Kasumi-1 (cell line): ENCODE measurements at places on chromosomes 4 and X.

DNA sequence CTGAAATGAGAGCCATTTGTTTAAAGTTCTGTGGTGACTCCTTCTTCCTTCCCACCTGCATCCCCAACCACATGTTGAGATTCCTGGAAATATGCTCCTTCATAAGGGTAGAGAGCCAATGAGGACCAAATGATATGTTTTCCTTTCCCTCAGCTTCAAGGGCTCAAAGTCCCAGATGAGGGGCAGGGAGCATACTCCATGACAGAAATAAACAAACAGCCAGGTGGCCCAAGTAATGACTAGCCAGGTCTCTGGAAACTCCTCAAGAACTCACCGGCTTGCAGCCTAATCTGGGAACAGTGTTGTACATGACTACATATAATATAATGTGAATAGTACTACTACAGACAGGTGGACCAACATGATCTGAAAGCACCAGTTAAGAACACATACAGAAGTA is 392.3 kb downstream of the PACRGL start:
- no peak for DNase-seq

DNA sequence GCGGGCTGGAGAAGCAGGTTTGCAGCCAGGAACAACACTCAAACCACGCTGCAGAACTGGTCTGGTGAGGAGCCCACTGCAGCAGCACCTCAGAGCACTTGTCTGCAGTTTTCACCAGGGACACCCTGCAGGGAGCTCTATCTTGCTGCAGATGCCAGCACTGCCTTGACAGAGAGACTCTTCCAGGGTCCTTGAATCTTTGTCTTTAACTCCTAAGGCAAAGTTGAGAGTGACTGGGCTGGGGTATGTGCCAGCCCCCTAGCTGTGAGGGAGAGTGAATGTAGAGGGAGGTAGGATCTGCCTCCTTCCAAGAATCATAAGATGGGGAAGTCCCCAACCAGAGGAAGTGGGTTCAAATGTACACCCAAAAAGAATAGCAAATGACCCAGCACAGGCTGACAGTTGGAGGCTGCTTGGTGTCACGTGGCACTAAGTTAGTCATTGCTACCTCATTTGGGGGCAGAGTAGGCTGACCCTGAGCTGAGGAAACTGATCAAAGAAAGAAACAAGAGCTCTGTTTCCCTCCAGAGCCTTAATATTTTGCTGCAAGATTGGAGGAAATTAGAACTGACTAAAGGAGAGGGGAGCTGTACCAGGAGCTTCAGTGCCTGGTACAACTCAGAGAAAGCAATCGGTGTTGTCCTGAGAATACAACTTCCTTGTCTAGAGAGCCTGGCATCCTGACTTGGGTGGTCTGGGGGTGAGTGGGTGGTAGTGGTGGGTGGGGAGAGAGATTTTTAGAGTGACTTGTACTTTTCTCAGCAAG is 28.2 kb upstream of the HUWE1 start:
- peak; percentile 73 for DNase-seq

- no peak for DNase-seq
Measured at GRCh38 chr4:141011901-141012315, 121.4 kb downstream of the RNF150 start.

DNA sequence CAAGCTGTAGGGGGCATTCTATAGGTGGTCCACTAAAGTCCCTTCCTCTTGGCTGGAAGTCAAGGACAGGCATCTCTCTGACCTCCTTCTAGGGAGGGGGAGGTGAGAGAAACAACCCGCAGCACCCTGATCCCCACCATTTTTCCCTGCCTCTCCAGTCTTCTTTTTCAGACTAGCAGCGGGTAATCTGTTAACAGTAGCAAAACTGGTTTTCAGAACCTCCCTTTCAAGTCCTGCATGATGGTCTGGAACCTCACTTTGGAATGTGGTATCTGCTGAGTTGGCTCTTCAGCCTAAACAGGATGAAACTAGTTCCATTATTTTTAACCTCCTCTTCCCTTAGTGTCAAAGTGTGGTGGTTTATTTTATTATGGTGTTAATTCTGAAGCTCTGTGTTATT is 196.0 kb downstream of the NWD2 start:
- no peak for DNase-seq

DNA sequence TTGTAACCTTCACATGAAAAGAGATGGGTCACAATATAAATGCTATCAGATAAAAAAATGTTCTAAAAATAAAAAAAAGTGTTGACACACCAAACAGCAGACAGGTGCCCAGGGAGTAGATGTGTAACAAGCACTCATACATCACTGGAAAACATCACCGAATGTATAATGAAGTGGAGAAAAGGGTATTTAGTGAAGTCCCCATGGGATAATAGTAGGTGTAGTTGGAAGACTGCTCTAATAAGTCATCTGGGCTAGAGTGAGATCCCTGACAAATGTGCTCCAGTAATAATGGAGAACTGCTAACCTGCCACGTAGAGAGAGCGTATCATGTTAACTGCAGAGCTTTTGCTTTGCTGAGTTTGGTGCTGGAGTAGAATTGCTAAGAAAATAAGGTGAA is 152.0 kb downstream of the GRIA2 start:
- no peak for DNase-seq

GRCh38 chrX:130916636-130917422 is 13.8 kb upstream of the ENOX2 start:
- peak; percentile 47 for DNase-seq

DNA sequence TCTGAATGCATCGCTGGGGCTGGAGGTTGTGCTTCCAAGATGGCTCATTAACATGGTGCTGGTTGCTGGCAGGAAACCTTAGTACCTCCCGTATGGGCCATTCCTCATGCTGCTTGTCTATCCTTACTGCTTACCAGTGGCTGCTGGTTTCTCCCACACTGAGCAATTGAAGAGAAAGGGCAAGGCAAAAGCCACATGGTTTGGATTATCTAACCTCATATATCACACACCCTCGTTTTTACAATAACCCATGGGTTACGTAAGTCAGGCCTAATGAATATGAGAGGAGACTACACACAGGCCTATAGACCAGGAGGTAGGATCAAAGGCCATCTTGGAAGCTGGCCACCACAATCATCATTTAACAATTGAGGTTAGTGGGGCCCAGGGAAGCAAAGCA is 141.8 kb upstream of the EDNRA start:
- no peak for DNase-seq

DNA sequence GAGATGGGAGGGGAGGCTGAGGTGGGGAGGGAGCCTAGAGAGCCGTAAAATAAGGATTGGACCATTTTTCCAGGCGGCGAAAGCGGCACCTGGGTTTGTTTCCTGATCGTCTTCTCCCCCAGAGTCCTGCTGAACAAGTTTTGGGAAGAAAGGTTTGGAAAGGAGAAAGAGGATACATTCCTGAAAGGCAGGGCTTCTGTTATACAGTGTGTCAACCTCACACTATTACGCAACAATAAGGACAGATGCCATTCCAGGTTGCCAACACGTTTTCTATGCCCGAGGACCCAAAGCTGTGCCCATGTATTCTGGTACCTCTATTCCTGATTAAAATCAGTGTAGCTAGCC is 658 bp downstream of the SCOC start:
- DNase-seq: no peak

GRCh38 chrX:14026121-14026520 is 3.6 kb downstream of the GEMIN8 start:
- DNase-seq: no peak

DNA sequence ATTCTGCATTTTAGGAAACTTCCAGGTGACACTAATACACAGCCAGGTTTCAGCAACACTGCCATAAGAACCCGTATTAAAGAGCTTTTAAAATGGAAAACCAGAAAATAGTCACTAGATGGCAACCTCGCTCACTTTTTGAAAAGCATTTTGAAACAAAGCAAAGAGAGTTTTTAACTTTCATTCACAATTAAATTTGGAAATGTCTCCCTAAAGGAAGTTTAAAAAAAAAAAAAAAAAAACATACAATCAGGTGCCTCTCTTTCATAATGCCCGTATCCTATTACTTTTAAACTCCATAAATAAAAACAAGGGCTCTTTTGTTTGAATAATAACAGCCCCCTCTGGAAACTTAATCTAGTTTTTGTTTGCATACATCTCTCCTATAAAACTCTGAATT is 20.3 kb downstream of the MEPE start:
- DNase-seq: peak; percentile 87

- no peak for DNase-seq
Measured at GRCh38 chr4:185018834-185019455, 655 bp downstream of the HELT start.

- DNase-seq: no peak
Measured at GRCh38 chr4:22473268-22473667, 42.6 kb downstream of the ADGRA3 start.

GRCh38 chr4:13783800-13784411 is 156.4 kb upstream of the BOD1L1 start:
- no peak for DNase-seq

- DNase-seq: no peak
Measured at GRCh38 chr4:102438396-102439235, 62.5 kb upstream of the NFKB1 start.

GRCh38 chr4:147640331-147640730 is 23.1 kb downstream of the TMEM184C start:
- no peak for DNase-seq

DNA sequence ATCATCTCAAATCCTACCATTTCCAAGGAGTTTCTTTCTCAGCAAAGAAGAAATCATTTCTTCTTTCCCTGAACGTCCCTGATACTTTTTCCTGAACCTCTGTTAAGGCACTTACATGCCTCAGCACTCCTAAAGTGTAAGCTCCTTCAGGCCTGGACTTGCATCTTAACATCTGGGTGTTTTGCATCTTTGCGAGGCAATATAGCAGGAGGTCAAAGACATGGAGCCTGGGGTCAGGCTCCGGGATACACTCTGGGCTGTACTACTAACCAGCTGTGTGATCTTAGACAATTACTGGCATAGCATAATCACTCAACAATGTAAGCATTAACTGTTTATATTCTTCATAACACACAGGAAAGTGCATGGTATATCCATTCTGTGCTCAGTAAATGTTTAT is 275.5 kb upstream of the BOD1L1 start:
- DNase-seq: no peak

GRCh38 chr4:20362148-20362547 is 110.4 kb downstream of the SLIT2 start:
- DNase-seq: no peak

GRCh38 chr4:36230534-36230933 is 13.8 kb downstream of the ARAP2 start:
- no peak for DNase-seq

DNA sequence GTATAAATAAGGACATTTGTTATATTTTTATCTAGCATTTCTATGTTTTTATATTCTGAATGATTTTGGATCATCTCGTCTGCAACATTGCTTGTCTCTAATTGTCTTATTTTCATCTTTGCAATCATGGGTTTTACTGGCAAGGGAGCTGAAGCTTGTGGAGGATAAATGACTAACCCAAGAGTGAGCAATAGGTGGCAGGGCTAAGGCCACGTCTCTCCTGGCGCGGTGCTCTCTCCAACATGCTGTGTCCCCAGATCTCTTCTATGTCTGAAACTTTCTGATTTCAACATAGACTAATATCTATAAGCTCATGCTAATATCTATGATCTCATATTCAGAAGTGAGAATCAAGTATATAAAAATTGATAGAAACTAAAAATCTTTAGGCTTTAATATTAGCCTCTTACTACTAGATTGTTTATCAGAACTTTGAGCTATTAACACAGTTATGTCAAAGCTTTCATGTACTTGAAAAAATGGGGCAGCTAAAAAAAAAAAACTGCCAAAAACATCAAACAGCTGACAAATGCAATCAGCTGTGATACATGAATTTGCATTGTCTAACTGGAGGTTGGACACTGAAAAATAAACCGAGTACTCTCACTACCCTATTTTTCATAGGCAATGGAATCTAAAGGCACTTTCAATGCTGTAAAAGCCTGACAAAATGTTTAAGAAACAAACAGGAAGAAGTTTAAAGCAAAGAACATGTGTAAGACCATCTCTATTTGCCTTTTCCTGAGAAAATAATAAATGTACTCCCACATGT is 169.2 kb downstream of the TMA16 start:
- no peak for DNase-seq

- no peak for DNase-seq
Measured at GRCh38 chr4:137454767-137455166, 77.5 kb downstream of the PCDH18 start.

DNA sequence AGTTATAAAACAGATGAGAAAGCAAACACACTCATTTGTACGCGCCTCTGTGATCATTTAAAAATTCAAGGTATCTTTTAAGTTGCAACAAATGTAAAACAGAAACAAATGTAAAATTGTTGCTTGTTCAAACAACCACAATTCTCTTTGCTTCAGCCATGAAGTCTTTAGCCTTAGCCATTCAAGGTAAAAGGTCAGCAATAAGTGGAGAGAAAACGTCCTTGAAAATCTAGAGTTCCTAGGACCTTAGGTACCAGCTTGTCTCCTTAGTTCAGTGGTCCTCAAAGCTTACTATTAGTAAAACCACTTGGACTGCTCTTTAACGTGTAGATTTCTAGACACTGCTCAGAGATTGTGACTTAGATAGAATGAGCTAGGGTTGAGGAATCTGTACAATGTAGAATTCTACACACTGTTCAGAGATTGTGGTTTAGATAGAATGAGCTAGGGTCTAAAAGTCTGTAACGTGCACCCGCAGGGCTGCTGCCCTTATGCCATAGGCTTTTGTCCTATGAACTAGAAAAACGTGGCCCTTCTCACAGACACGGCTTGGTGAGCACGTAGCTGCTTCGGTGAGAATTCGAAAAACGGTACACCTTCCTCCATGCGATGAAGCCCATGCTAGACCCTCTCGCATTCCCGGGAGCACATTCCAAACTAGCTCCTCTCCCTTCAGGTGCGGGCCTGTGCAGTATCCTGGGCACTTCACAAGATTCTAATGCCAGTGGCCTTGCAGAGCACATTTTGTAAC is 1.7 kb downstream of the PLAC8 start:
- DNase-seq: peak; percentile 48

- no peak for DNase-seq
Measured at GRCh38 chr4:53132132-53132891, 233.5 kb downstream of the SCFD2 start.

- DNase-seq: peak; percentile 12
Measured at GRCh38 chr4:189202869-189203271, 737.8 kb upstream of the FRG1 start.

GRCh38 chr4:85476381-85476780 is 1.4 kb downstream of the ARHGAP24 start:
- no peak for DNase-seq

DNA sequence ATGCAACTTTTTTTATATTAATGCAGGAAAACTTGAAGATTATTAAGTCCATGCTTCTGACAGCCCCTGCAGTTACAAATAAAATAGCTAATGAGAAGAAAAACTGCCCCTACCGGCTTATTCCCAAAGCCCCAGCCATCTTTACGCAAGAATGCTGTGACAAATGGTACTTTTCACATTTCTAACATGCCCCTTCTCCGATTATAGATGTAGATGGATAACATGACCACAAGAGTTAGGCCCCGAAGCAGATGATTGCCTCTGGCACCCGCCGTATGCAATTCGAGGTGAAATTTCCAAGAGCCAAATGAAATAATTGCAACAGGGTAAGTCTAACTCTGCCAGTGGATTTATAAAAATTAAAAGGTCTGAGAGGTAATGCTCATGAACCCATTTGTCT is 319.4 kb upstream of the TAPT1 start:
- no peak for DNase-seq

GRCh38 chrX:21675931-21676330 is 17.8 kb upstream of the KLHL34 start:
- DNase-seq: no peak
